ENCODE measurements at places on chromosomes 3 and 15.

DNA sequence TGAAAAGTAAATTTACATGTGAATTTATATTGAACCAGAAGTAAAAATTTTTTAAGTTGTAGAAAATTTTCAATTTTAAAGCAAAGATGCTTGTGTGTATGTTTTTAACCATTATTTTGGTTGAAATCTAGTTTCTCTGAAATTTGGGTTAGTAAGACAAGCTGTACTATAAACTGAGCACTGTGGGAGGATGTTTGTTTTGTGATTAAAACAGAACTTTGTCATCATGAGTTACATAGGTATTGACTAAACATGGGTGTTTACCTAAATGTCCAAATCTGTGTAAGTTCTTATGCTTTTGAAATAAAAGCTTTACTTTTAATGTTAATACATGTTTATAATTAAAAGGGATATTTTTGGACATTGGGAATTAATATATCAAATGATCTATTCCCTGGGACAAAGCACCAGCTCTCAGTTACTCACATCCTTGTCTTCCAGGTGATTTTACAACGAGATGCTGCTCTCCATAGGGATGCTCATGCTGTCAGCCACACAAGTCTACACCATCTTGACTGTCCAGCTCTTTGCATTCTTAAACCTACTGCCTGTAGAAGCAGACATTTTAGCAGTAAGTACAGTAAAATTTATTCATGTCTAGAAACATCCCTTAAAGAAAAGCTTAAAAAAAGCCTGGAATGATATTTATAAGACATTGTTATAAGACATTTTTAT is 32.7 kb downstream of the RNF13 start:
- no peak for DNase-seq

DNA sequence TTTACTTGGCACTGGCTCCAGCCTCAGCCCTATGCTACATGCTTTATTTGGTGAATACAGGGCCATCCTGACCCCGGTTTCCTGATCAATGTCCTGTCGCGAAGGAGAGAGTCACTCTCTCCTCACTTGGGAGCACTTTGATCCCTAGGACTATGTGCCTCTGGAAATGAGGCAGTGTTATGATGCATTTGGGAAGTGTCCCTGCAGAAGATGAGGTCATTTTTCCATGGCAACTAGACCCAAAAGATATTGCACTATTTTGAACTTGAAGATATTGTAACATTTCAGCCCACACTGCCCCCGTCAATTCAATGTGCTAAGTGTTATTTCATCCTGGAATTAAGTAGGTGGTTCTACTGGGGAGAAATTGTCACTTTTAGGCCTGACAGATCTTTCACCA is 68.0 kb downstream of the LRRK1 start:
- DNase-seq: no peak

GRCh38 chr15:40306908-40307307 is 827 bp downstream of the PLCB2 start:
- DNase-seq: no peak

- no peak for DNase-seq
Measured at GRCh38 chr15:54064365-54064764, 86.1 kb downstream of the UNC13C start.

DNA sequence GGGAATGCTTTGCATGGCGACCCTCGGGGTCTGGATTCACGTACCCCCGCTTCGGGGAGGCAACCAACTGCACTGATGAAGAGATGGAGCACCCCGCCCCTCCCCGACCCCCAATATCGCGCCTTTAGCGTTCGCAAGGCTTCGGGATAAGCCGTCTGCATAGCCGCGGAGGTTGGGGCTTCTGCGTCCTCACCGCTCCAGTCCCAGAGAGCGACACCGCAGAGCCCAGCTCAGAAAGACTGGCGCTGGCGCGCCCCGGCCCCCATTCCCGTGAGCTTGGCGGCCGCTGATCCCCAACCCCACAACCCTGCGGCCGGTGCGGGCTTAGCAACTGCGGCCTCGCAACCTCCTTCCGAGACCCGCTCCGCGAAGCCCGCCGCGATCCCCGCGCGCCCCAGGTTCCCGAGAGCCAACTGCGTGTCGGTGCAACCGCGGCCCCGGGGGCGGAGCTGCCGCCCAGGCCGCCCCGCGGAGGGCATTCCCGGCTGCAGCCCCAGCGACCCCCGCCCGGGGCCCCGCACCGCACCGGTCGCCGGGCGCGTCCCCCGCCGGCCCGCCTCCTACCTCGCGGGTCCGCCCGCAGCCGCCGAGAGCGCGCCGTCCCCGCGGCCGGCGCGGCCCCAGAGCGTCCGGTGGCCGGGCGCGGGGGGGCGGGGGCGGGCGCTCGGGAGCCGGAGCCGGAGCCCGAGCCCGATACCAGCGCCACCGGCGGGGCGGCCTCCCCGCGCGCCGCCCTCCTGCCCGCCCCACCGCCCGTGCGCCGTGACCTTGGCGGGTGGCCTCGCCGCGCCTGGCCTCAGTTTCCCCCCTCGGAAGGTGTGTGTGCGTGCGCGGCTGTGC is 79.5 kb downstream of the IQSEC1 start:
- DNase-seq: no peak

GRCh38 chr3:65168547-65168946 is 480.7 kb upstream of the ADAMTS9 start:
- no peak for DNase-seq

Measured in stimulated activated CD4-positive, alpha-beta T cell treated with anti-CD3 and anti-CD28 coated beads, Interleukin-1b, Interleukin-23, amount 100 ng/mL, for 1 hour (primary cell).